HT-29 (cell line): ENCODE measurements at places on chromosomes 2 and 18. TPM values are rescaled to one million over a fixed set of nuclear protein-coding genes. Genes with fewer than 3 reads are reported as not detected.

The IL36RN gene
- 0.44 and 1.4 TPM in 2 replicates for total RNA-seq

The MAL gene
- total RNA-seq, result not detected in 2 replicates

The GREB1 gene
- 0.03 TPM in 1 of 2 replicates, not detected in the other for total RNA-seq

- peak; percentile 57 for DNase-seq
These were observed 12.0 kb upstream of the MC5R start for GRCh38 chr18:13811993-13812392.

GRCh38 chr2:127165539-127165935 lies 54.6 kb downstream of the CYP27C1 start:
- DNase-seq, result no peak

GRCh38 chr2:33108483-33109443 lies 162.0 kb downstream of the LTBP1 start:
- DNase-seq, result no peak

GRCh38 chr2:169362894-169363559 lies 693 bp upstream of the LRP2 start:
- DNase-seq, result no peak

- no peak for DNase-seq
These were observed 374.3 kb upstream of the MC4R start for GRCh38 chr18:60746919-60747318.

DNA sequence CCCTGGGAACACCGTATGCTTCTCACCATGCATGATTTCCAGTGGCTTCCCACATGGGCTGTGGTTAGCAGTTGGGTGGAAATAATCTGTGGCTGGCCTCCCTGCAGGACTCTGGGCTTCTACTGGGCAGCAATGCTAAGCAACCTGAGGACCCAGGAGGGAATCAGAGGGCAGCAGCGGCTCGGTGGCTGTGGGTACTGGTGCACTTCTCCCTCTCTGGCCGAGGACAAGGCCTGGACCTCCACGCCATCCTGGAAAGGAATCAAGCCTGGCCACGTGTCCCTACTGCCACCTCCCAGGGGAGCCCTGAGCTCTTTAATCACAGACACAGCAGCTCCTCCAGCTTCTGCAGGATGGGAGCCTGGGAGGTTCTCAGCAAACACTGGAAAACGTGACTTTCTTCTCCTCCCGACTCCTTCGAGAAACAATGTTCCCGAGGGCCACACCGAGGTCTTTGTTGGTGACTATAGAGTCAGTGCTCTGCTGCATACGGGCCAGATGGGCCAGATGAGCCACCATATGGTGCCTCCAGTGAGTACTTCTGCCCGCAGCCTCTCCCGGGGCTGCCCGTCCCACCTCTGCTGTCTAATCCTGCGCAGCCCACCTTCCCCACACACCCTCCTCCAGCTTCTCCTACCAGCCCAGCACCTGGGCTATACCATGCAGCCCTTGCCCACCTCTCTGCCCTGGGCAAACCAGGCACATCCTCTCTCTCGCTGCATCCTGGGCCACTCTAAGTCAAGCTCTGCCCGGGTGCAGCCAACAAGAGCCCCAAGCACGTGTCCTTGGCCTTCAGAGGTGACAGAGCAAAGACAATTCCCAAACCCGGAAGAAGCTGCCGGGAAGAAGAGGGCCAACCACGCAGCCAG lies 42.8 kb upstream of the OTOS start:
- DNase-seq, result no peak

GRCh38 chr2:24577481-24577880 lies 86.4 kb downstream of the NCOA1 start:
- DNase-seq, result no peak

- no peak for DNase-seq
These were observed 273.9 kb upstream of the SESTD1 start for GRCh38 chr2:179538406-179539123.

- peak; percentile 45 for DNase-seq
These were observed 266.8 kb upstream of the CXCR4 start for GRCh38 chr2:136384531-136385303.

DNA sequence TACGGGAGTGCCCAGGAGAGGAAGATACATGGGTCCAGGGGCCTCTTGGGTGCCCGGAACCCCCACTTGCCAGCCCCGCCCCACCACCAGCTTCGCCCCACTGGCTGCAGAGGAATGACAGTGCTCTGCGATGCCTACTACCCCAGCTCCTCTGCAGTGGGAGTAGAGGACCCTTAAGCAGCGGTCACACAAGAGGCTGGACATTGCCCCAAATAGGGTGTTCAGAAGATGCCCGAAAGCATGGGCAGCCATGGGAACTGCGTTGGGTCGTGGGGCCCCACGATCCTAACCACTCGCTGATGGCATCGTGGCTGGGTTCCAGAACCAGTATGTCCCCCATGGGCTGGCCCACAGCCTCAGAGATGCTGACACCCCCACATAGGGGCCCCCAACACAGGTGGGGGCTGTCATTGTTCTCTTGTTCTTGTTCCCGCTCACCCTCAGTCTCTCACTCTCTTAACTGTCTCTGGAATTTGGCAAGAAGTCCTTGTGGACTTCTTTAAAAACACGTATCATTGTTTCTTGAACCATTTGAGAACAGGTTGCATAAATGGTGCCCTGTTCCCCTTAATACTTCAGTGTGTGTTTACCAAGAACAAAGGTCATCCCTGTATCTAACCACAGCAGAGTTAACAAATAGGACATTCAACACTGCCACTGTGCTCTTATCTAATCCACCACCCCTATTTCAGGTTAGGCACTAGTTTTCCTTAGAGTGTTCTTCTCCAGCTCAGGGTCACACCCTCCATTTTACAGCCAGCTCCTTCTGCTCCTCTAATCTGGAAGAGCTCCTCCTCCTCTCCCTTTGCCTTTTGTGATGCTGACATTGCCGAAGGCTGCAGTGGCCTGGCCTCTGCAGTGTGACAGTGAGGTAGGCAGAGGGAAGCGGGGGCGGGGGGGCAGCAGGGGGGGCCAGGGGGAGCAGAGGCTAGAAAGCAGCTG lies 76.3 kb downstream of the STPG4 start:
- peak; percentile 72 for DNase-seq

GRCh38 chr18:22952525-22952924 lies 19.4 kb downstream of the RBBP8 start:
- no peak for DNase-seq

DNA sequence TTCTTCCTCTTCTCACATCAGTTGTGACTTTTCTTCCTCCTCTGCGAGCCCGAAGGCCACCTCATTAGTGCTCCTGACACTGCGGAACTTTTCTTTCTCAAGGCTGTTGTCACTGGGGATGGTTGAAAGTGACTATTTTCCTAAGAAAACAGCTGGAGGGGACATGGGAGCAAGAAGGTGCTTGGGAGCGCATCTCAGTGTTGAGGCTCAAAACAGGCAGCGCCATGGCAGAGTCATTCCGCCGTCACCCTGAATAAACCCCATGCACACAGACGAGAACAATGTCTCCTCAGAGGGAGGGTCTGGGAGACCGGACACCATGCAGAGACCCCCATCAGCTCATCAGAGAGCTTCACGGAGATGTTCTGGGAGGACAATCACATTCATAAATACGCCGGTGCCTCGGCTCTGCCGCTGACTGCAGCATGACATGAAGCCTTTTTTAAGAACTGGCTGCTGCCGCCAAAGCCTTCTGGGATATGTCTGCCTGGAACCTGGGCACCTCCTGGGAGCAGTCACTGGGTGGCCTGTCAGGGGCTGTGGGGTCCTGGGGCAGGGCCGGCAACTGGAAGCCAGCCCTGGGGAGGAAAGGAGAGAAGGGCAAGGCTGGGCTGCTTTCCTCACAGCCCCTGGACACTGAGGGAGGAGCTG lies 19.2 kb downstream of the ATOH8 start:
- no peak for DNase-seq

- DNase-seq, result no peak
These were observed 20.0 kb downstream of the LRRFIP1 start for GRCh38 chr2:237647176-237648015.

GRCh38 chr2:233354971-233355574 lies 779 bp downstream of the DGKD start:
- DNase-seq, result peak; percentile 59

GRCh38 chr2:28367667-28368356 lies 24.8 kb upstream of the FOSL2 start:
- no peak for DNase-seq

- no peak for DNase-seq
These were observed 93.1 kb downstream of the RHOB start for GRCh38 chr2:20539776-20540586.
